WTC11 (cell line): ENCODE measurements at places on chromosomes 1 and 21. TPM values are rescaled to one million over a fixed set of nuclear protein-coding genes. Genes with fewer than 3 reads are reported as not detected.

Gene SYDE2
- 11.0 to 13.8 TPM (median 11.4 TPM) in 3 replicates for total RNA-seq

Gene DCST1
- 0.15 TPM in 1 of 3 replicates, not detected in the others for total RNA-seq

Gene CYYR1
- total RNA-seq: 25.3 to 29.3 TPM (median 28.6 TPM) in 3 replicates

Gene SPRR2B
- not detected in 3 replicates for total RNA-seq

Gene PPIAL4G
- total RNA-seq: not detected in 3 replicates

Gene GLUL
- 240 to 284 TPM (median 269 TPM) in 3 replicates for total RNA-seq
